ENCODE measurements at places on chromosomes 7 and 10. TPM values are rescaled to one million over a fixed set of nuclear protein-coding genes. Genes with fewer than 3 reads are reported as not detected.
A peak's percentile ranks its signal among the peaks of the same experiment; 100 is the strongest.

- no peak for DNase-seq
These were observed 19.0 kb downstream of the EIF3B start for GRCh38 chr7:2373646-2374045.

DNA sequence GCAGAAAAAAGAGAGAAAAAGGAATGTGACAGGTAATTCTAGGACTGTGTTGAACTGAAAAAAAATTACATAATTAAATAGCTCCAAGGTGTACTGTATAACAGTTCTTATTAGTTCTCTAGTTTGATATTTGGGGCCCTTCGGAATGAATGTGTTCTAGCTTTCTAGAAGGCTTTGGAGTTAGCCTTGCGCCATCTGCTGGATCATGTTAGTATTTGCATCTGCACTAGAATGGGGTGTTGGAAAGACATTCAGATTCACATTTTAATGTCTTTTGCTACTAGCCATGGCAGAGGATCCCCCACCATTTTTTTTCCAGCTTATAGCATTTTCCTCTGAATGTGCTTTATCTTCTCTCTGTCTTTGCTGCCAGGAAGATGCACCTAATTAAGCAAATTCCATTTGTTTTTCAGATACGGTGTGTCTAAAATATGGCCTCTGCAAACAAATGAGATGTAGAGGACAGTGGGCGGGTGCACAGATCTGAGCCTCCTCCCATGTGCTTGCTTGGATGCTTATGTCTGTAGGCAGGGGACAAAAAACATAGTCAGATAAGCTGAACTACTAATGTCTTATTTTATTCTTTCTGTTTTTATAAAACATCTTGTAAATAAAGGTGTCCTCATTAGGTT is 238.5 kb downstream of the PHF14 start:
- peak; percentile 31 for DNase-seq

GRCh38 chr10:101492814-101493213 is 95.2 kb downstream of the POLL start:
- DNase-seq: no peak

GRCh38 chr7:95534796-95535195 is 49.1 kb downstream of the ASB4 start:
- DNase-seq: no peak

Gene LBX1
- total RNA-seq: not detected

DNA sequence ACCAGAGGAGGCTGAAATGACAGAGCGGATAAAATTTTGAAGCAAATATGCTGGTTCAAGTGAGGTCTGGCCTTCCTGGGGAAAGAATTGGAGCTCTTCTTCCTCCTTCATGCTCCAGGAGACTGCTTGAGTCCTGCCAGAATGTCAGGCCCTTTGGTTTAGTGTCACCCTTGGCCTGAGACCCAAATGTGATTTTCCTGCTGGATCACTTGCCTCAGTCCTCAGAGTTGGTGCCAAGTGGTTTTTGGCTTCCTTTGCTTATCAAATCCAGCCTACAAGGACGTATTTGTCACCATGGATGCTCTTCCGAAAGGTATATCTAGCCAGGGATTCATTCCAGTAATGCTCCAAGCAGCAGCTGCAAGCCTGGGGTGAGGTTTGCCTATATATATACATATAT is 118.4 kb downstream of the PLPP4 start:
- no peak for DNase-seq

DNA sequence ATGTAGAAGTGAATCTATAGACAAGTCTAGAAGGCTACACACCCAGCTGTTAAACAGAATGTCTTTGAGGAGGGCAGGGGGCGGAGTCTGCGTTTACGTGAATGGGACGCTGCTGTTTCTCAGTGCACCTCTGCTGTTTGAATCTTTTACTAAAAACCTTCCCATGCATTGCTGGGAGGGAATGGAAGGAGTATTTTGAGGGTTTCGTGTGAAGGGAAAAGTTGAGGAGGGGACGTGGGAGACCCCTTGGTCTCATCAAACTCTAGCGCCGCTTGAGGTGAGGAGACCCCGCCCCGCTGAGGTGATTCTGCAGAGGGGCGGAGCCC is 492 bp upstream of the VCL start:
- peak; percentile 88 for DNase-seq

Measured in naive thymus-derived CD4-positive, alpha-beta T cell (primary cell).